Activated T-cell treated with anti-CD3 and anti-CD28 coated beads for 4 hours (primary cell): ENCODE measurements at places on chromosomes 4 and X.

DNA sequence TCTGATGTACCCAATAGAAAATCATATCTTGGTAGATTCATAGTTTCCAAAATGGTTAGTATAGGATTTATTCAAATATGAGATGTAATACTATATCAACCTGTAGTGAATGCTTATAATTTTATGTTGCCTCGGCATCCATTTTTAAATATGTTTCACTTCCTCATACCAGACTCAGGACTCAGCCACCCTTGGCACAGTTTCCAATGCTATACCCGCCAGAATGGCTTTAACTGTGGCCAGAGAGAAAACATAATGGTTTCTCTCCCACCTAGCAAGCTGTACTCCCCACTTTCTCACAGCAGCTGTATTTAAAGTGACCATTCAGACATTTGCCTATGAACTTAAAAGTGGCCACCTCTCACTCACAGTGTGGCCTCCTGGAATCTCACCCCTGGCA lies 466.6 kb upstream of the PABPC4L start:
- DNase-seq, result no peak

- no peak for DNase-seq
Observed at GRCh38 chrX:12563121-12563520, 228.1 kb upstream of the PRPS2 start.

DNA sequence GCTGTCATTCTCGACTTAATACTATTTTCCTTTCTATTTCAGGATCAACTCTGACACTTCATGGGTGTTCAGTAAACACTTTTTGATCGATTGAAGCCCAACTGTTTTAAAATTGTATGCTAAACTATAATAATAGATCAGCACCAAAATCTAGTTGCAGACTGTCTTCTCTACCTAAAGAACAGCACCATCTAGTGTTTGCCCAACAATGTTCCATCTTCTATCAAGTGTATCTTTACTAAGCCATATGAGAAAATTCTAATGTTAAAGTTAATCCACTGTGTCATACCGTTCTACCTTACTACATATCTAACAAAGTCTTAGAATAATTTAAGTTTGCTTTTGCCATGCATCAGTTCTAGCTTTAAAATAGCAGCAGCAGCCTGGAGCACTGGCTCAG lies 113.0 kb upstream of the PRDX4 start:
- no peak for DNase-seq

- no peak for DNase-seq
Observed at GRCh38 chr4:95249426-95250021, 299.2 kb downstream of the UNC5C start.

- DNase-seq, result no peak
Observed at GRCh38 chrX:47313056-47313455, 57.3 kb upstream of the ZNF157 start.

GRCh38 chr4:108570993-108571569 lies 49.3 kb upstream of the RPL34 start:
- no peak for DNase-seq

GRCh38 chr4:42608551-42608950 lies 48.4 kb downstream of the ATP8A1 start:
- DNase-seq, result no peak

GRCh38 chr4:1863297-1864033 lies 7.5 kb upstream of the LETM1 start:
- no peak for DNase-seq

DNA sequence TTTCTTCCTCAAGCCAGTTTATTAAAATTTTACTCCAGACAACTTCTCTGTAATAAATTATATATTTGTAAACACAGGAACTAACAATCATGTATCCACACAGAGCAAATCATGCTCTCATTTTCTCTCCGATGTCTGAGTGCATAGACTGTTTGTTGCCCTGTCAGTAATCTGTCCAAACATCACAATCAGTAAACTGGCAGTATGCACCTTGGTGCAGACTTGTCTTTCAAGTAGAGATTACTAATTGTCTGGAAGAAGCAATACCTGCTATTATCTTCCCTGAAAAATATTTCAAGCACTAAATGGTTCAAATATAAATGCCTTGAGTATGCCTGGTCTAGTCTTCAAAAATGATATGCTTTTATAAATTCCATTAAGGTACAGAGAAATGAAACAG lies 1260.9 kb downstream of the C4orf33 start:
- DNase-seq, result no peak

DNA sequence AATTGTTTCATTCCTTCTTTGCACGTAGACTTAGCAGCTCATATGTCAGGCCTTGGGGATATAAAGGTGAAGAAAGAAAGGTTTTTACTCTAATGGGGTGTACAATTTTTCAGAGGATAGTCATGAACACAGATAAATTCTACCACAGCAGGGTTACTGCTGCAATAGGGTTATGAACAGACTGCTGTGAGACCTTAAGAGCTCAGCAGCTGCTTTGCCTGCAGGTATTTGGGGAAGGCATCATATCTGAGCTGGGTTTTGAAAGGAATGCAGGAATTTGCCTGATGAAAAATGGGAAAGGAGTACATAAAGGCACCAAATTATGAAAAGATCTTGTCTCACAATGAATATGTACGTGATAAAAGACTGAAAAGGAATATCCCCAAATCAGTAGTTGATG lies 128.9 kb downstream of the CEP135 start:
- DNase-seq, result no peak

GRCh38 chr4:119281393-119281792 lies 40.5 kb downstream of the FABP2 start:
- DNase-seq, result no peak

GRCh38 chrX:99383786-99384185 lies 1026.3 kb downstream of the PCDH19 start:
- no peak for DNase-seq

DNA sequence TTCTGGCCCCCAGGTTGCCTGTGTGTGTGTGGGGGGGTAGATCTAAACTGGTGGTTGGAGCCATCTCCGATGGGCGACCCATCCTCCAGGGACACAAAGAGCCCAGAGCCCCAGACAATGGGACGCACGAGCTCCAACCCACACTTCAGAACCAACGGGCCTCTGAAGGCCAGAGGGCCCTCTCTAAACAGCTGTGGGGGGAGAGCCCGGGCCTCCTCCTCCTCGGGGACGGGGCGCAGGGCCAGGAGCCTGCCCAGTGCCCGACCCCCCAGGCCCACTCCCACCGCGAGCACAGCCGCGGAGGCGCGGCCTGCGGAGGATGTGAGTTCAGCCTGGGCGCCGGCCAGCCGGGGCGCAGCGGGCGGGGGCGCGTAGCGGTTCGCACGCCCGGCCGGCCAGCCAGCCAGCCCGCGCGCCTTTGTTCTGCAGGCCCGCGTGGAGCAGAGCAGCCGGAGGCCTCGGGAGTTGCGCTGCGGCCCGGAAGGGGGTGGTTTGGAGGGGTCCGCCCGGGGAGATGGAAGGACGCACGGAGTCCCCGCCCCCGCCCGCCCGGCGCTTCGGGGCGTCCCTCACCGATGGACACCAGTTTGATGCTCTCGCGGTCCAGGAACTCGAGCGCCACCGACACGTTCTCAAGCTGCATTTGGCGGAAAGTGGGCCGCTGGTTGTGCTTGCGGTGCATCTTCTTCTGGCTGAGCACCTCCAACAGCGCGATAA lies 4.0 kb downstream of the FLNA start:
- no peak for DNase-seq

DNA sequence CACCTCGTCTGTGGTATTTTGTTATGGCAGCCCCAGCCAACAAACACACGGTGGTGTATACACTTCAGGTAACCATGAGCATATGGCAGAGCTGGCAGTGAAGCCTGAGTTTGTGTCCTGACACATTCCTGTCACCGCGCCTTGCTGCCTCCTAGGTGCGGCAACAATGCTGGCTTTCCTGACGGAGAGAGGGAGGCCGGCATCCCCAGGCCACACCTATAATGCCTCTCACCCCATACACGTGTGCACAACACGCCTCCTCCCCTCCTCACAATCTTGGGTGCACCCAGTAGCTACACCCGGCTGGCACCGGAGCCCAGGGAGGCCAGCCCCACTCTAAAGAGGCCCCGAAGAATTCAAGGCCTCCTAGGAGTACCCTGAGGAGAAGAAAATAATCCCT lies 158.5 kb downstream of the NSUN7 start:
- DNase-seq, result no peak

DNA sequence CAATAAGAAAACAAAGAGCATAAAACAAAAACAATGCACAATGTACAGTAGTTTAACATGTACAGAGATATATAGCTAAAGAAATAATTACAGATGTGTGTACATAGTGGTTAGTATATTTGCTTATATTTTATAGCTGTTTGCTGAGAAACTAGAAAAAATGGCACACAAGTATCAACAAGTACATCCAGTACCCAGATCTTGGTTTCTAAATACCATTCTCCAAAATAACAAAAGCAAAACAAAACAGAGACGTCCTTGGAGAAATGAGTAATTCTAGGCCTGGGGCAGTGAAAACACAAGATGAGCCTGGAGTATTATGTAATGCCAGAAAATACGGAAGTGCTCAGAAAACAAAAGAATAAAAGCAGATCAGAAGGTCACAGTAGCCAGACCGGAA lies 189.6 kb downstream of the TMEM47 start:
- DNase-seq, result no peak

DNA sequence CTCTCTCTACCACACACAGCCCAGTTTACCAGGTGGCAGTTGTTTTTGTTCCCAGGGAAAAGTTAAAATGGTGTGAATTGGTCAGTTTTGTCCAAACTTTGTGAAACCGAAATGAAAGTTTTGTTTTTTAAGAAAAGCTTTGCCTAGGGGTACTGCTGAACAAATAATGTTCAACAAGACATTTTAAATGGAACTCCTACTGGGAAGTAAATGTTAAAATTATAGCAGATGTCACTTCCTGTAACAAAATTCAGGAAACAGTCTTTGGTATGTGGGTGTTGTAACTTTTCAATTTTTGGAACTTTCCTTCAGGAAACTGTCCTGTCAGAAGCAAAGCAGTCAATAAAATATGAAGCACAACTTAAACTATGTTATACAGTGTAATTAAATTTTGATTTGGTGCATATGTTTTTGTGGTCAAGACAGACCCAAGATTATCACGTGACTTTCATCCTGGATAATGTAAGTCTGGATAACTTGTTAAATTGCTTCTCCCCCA lies 79.5 kb downstream of the AFF1 start:
- no peak for DNase-seq

- DNase-seq, result no peak
Observed at GRCh38 chr4:99696801-99697200, 39.2 kb upstream of the C4orf54 start.

- no peak for DNase-seq
Observed at GRCh38 chrX:115399306-115399705, 109.8 kb downstream of the LUZP4 start.

GRCh38 chr4:137957806-137958205 lies 284.3 kb downstream of the SLC7A11 start:
- no peak for DNase-seq

GRCh38 chr4:48300004-48300403 lies 30.4 kb upstream of the TEC start:
- DNase-seq, result no peak

GRCh38 chr4:140344621-140345020 lies 28.8 kb upstream of the SCOC start:
- no peak for DNase-seq

GRCh38 chr4:52788806-52789205 lies 37.6 kb upstream of the ERVMER34-1 start:
- DNase-seq, result no peak

GRCh38 chrX:10828036-10828435 lies 207.7 kb upstream of the MID1 start:
- no peak for DNase-seq

DNA sequence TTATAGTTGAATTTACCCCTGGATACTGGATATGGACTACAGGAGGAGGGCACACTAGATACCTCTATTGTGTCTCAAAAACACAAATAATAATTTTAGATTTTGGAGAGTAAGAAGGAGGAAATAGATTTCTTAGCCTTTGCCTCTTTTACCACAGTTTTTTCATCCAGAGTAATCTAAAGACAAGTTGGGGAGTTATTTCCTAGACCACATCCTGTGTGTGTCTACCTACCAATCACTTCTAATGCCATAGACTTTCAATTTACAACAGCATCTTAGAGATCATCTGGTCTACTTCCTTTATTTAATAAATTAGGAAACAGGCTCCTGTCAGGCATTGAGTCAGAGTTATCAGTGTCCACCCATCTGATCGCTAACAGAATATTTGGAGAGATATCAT lies 191.5 kb downstream of the EDA start:
- DNase-seq, result no peak

- no peak for DNase-seq
Observed at GRCh38 chrX:72272868-72273267, 4.2 kb downstream of the RPS4X start.

DNA sequence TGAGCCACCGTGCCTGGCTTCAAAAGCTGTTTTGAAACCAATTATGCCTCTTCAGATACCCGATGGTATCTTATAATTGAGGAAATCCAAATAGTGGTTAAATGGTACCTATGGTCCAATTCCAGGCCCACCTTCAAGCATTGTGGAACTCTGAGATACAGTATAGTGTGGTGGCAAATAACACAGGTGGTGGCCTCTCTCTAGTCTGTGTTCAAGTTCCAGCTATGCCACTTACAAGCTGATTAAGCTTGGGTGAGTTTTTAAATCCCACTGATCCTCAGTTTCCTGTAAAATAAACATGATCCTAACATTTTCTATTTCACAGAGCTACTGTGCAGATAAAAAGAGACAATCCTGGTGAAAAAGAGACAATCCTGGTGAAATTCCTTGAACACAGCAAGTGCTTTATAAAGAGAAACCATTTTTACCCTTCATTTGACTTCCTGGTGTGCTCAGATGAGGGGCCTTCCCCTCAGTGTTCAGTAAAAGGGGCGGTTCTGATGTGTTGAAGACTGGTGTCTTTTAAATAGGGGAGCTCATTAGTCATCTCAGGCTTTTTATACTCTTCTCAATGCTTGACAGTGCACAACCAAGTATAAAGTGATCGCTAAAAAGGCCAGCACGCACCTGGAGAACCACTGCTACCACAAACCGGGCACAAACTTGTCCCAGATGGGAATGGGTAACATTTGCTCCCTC lies 30.8 kb upstream of the CD40LG start:
- DNase-seq, result no peak

DNA sequence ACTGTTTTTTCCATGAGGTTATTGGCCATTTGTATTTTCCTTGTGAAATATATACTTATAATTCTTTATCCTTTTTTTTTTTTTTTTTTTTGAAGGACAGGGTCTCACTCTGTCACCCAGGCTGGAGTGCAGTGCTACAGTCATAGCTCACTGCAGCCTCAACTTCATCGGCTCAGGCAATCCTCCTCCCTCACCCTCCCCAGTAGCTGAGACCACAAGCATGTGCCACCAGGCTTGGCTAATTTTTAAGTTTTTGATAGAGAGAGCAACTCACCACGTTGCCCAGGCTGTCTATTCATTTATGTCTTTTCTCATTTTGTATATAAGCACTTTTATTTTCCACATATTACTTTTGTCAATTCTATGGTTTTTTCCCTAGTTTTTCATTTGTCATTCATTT lies 16.8 kb downstream of the RBPJ start:
- DNase-seq, result no peak

GRCh38 chrX:19566359-19567222 lies 51.3 kb upstream of the MAP3K15 start:
- DNase-seq, result no peak

- DNase-seq, result no peak
Observed at GRCh38 chrX:1242891-1243402, 25.7 kb upstream of the CSF2RA start.
